ENCODE measurements at places on chromosomes 1 and 21.

GRCh38 chr1:37053173-37053572, 18.9 kb upstream of the GRIK3 start:
- no peak for DNase-seq

GRCh38 chr1:51294566-51295184, 35.7 kb downstream of the TTC39A start:
- no peak for DNase-seq

GRCh38 chr1:11985851-11986250, 5.6 kb downstream of the MFN2 start:
- DNase-seq = no peak

DNA sequence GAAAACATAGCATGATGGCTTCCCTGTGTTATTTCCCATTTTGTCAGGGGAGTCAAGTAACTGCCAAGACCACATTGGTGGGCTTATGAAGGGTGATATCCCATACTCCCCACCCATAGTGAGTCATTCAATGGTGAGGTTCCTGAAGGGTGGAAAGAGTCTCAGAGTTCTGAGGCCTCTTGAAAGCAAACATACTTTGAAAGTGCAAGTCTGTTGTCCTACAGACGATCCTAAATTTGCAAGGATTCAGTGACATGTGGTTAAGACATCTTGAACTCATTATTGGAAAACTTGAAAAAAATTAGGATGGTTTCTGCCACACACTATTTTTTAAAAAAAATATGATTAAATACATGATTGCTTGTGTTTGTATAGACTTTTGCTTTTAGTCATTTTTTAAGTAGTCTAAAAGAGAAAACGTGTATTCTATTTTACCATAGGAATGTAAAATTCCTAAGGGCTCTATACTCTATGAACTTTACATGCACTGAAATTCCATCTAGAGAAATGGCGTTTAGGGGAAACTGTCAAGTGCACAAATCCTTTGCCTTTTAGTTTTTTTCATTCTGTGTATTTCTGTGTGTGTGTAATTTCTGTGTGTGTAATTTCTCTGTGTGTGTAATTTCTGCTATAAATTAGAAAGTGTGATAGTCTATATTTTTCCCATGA, 225.5 kb upstream of the ADAMTS5 start:
- no peak for DNase-seq

DNA sequence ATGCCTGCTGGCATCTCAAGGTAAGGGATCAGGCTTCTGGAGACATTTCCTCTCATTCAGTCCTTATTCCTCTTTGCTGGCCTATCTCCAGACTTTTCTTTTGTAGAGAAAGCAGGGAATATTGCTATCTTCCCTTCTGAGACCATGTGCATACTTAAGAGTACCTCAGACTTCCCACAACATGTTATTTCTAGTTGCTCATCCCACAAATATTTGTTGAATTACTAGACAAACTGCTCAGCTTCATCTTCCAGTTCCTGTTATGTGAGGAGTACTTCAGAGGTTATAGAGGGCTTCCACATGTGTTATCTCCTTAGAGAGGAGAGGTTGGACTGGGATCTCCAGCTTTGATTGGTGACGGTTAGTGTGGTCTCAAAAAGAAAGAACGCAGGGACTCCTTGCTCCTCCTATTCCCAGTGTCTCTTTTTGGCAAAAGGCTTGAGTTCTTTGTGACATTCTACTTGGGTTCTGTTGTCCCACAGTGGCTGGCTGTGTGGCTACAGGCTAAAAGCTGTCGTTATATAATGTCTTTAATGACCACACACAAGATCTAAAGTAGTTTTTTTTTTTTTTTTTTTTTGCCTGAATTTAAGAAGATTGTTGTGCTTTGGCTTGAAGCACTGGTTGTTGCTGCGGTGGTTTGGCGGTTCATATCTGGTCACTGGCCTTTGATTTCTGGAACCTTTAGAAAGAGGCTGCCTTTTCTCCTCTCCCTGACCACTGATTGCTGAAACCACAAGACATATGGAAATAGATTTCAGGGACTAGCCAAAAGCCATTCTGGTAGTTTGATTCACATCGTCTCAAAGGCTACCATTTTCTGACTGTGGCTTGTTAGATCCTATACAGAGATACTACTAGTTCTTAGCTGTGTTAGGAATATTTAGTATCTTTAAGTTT, 78.7 kb downstream of the FGGY start:
- no peak for DNase-seq

DNA sequence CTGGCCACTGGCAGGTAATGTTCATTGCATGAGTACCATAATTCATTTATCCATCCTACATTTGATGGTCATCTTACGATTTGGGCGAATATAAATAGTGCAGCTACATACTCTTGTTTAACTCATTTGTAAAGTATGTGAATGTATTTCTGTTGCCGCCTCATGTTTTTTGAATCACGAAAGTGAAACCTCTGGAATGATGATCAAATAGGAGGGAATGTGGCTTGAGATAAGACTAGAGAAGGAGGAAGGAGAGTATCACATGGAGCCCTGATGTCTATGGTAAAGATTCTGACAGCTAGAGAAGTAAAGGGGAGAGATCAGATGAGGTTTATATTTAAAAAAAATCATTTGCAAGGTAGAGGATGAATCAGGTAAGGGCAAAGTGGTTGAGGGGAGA, 8.0 kb downstream of the MRPS14 start:
- DNase-seq = no peak

DNA sequence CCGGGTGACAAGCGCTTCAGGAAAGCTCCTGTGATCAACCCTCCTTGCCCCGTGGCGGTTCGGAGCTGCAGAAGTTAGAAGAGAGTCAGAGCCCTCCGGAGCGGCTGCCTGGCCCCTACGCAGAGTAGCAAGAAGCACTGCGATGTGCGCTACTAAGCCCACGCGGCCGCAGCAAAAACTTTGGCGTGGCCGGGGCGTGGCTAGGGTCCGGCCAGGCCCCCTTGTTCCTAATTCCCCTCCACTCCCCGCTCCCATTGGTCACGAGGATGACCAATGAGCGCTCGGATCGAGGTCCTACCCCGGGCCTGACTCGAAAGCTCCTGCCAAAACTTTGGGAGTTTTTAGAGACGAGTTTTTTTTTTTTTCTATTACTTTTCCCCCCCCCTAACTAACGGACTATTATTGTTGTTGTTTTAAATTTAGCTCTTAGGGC, at the start of gene HLX:
Gene HLX (plus strand): TSS at position 368 of the 433 bp plus-strand sequence. CDS start 415 bp downstream, outside the sequence.
- DNase-seq = no peak

DNA sequence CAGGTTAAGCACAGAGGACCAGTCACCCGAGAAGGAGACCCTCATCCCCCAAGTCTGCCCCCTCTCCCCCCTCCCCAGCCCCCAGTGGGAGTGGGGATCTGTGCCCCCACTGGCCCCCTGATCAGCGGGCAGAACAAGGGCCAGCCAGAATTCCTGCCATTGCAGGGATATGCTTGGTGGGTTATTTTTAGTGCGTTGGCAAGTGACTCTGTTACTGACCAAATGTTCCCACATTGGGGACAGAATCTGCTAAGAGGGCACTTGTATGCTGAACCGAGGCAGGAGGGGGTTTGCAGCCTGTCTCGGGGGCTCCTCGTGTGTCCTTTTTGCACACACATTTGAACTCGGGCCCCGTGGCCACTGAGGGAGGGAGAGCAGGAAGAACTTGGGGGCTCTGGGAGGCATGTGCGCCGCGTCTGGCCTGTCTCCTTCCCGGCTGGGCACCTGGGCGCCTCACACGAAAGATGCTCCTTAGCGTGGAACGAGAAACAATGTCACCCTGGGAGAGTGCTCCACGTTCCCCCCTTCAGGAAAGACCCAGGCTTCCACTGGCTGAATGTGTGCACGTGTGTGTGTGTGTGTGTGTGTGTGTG, 66.4 kb upstream of the CASZ1 start:
- no peak for DNase-seq

DNA sequence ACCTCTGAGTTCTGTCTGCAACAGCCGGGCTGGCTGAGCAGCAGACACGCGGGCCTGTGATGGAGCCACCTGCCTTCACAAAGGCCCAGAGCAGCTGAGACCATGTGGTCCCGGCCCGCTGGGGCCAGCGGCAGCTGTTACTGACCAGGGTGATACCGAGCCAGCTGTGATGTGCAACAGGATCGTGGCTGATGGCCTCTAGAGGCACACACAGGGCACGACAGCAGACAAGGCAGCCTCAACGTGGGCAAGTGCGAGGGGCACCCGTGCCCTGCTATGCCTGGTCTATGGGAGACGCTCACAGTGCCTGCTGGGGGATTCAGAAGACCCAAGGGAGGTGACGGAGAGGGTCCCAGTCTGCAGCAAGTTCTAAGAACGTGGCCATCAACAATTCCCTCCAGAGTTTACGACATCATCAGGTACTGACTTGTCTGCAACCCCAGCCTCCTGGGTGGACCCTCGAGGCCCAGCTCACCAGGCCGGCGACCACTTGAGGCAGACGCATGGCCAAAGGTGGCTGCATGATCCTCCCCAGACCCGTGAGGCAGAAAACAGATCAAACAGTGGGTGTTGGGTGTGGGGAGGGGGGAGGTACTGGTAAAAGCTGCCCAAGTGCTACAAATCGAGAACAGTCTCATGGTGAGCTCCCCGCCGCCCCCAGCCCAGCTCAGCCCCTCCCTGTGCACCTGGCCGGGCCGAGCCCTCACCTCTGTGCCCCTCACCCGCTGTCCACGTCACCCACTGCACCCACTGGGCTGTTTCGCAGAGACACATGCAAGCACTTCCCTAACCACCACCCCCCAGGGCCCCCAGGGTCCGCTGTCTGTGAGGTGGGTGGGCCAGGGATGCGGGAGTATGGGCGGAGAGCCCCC, 6.0 kb downstream of the POFUT2 start:
- DNase-seq = no peak

- DNase-seq = no peak
These were observed 1.3 kb upstream of the HES4 start for GRCh38 chr1:1001057-1001783.

DNA sequence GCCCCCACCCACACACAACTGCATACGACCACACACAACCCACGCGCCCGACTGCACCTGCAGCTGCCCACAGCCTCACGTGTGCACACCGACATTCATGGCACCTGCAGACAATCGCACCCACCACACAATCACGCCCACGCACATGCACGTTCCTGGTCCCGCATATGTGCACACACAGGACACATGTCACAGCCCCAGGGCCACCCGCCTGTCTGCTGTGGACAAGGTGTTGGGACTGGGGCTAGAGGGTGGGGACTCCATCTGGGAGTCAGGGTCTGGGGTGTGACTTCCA, 56.4 kb downstream of the ARHGEF16 start:
- no peak for DNase-seq

DNA sequence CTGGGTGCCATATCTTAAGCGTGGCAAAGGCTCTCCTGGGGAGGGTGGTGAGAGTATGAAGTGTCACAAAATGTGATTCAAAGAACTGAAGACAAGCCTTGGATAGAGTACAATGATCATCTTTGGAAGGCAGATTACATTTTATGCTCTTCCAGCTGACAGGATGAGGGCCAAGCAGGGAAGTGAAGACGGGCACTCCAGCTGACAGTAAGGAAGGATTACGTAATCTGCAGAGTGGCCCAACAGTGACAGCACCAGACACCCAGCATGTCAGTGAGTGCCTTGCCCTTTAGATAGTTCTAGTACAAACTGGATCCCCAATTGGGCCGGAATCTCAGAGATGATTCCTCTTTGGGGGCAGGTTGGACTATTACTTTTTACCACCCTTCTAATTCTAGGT, 52.7 kb downstream of the UBE2T start:
- DNase-seq = no peak

DNA sequence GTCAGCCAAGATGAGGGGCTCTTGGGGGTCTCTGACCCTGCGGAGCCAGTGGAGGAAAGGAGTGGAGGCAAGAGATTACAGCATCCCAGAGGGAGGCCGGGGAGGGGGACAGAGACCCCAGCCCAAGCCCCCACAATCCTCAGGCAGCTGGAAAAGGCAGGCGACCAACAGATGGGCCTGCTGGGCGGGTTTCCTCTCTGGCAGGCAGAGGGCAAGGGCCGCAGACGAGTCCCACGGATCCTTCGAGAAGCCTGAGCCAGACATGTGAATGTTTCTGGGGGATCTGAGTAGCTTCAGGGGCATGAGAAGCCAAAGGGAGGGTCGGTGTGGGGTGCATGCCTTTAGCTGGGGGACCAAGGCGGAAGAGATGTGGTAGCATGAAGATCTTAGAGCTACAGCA, 2.1 kb upstream of the PLEKHA6 start:
- no peak for DNase-seq

DNA sequence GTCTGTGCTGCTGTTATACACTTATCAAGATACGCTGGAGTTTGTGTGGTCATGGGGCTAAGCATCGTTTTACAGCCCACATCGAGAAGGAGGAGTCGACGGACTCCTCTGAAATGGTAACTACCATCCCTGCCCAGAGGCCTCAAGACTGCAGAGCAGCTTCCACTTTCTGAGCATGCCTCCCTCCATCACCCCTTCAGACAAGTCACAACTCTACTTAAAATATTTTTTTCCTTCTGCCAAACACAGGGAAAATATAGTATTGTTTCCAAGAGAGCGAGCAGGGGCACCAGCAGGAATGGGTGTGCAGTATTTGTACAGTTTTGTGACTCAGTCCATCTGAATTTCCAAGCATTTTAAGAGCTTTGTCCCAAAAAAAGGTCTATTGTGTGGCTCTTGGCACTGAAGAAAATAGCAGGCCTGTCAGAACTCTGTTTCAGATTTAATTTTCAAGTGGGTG, 14.1 kb downstream of the EVA1C start:
- DNase-seq = no peak

DNA sequence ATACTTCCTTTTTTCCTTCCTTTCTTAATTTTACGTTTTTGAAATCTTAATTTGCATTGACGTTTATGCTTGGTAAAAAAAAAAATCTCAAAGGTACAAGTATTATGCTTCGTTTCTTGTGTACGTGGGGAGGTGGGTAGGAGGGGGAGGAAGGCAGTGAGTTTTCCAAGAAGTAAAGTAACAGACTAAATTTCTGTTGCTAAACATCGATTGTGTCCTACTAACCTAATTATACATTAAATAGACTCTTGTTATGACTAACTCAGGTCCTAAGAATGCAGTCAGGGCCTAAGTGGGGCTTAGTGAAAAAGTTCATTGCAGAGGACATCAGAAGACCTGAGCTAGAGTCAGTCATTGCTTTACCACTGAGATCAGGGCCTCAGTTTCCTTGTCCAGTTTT, 17.5 kb downstream of the NEK7 start:
- no peak for DNase-seq

DNA sequence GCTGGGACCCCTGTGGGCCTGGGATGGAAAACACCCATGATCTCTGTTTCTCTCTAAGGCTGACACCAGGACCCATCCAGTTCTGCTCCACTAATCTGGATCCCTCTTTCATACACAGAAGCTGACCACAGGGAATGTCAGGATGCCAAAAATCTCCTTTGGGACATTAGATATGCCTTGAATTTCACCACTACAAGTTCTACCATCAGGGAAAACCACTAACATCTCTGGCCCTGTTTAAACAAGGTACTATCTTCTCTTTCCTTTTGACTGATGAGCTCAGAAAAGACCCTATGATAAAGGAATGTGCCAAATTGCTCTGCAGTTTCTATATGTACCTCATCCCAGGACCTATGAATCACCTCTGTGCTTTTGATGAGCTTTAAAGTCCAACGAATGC, 10.2 kb upstream of the PLXNA2 start:
- DNase-seq = no peak
